ENCODE measurements at places on chromosomes 2 and 18.

DNA sequence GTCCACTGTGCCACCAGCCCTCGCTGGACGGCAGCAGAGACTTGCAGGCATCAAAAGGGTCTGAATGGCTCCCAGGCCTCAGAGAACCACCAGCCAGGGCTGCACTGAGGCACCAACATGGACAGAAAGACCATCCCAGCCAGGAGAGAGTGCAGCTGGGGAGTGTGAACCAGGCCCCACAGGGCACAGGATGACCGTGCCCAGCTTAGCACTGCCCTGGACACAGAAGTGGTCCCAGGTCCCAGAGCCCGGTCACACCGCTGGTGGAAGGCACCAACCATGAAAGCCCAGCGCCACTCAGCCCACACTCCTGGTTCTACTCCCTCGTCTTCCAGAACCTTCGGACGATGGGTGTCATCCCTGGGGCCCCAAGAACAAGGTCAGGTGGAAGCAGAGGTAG, 20.5 kb downstream of the AQP12A start:
- DNase-seq: no peak

DNA sequence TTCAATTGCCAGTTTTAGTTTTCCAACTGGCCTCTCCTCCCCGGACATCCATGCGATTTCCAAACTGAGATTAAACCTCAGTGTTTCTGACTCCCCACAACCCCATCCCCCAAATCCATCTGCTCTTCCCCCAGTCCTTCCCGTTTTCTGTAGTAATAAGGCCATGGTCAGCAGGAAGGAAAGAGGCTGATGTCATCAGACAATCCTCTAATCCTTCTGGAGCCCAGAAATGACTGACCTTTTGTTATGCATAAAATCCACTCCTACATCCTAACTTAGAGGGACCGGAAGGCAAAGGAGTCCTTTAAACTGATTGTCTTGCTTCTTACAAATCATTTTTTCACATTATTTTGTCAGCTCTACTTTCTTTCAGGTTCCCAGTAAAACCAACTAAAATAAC, 155.8 kb downstream of the INO80D start:
- DNase-seq: peak; percentile 51

DNA sequence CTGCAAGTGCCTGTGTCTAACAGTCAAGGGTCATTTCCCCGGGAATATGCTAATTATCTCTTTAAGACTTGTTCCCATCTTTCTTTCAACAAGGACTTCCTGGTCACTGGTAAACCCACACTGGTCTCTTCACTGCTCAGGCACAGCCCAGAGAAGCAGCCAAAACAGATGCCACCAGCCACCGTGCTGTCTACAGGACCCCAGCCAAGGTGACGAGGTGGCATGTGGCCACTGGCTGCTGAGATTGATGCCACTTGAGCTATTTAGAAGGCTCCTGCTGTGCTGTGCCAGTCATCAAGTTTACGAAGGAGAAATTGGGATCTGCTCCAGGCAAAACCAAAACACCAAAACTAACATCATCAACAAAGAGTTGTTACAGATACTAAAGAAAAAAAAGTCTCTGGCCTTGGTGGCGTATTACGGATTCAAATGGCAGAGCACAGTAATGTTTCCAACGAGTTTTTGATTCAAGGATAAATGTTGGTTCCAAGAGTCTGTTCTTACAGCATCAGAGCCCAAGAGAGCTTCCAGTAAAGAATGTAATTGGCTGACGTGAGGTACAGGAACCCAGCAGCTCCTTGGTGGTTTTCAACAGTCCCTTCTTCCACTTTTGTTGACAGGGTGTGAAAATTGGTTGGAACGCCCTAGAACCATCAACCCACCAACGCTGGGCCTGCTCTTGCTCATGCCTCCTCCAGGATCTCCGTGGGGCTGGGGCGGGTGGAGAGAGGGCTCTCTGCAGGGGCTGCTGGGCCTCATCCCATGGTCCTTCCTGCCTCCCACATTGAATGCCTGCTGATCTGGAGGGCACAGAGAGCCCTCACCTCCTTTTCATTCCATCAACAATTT, 63.7 kb upstream of the ZCCHC2 start:
- DNase-seq: no peak

- no peak for DNase-seq
Observed at GRCh38 chr18:56481751-56482150, 156.6 kb downstream of the TXNL1 start.

GRCh38 chr2:179263015-179263414, 1.6 kb downstream of the SESTD1 start:
- DNase-seq: peak; percentile 90

DNA sequence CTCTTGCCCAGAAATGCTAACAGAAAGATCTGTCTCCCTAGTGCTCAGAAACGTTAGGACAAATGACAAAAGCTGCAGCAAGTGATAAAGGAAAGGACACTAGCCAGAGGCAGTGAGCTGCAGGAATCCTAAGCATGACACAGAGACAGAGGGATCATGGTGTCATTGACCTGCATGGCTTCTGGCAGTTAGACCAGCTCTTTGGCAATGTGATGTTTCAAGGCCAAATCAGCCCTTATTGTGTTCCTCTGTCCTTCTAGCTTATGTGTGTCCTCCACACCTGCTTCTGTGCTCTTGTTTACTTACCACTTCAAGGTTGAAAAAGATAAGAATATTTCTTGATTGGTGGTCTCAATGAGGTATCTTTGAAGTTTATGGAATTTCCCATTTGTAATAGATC, 120.8 kb downstream of the RHBDD1 start:
- DNase-seq: no peak

DNA sequence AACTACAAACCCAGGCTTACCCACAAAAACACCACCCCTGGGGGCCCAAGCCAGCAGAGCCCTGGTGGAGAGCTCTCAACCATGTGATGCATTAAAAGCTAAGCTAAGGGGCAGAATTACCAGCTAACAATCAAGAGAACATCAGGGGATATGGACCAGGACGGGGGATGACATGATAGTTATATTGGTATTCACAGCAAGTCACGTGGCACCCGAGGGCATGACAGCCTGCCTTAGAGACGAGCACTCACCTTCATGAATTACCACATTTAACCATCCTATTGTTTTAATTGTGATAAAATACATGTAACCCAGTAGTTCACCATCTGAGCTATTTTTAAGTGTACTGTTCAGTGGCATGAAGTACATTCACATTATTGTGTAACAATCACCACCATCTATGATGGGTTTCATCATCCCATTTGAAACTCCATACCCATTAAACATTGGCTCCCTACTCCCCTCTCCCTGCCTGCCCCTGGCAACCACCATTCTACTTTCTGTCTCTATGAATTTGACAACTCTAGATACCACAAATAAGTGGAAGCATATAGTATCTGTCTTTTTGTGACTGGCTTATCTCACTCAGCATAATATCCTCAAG, 245.6 kb downstream of the ANAPC1 start:
- peak; percentile 9 for DNase-seq

GRCh38 chr18:72869226-72870185, 1.7 kb upstream of the NETO1 start:
- DNase-seq: no peak

- no peak for DNase-seq
Observed at GRCh38 chr18:23189768-23190661, 54.7 kb downstream of the CABLES1 start.

GRCh38 chr2:231682603-231683291, 25.6 kb upstream of the PTMA start:
- no peak for DNase-seq

DNA sequence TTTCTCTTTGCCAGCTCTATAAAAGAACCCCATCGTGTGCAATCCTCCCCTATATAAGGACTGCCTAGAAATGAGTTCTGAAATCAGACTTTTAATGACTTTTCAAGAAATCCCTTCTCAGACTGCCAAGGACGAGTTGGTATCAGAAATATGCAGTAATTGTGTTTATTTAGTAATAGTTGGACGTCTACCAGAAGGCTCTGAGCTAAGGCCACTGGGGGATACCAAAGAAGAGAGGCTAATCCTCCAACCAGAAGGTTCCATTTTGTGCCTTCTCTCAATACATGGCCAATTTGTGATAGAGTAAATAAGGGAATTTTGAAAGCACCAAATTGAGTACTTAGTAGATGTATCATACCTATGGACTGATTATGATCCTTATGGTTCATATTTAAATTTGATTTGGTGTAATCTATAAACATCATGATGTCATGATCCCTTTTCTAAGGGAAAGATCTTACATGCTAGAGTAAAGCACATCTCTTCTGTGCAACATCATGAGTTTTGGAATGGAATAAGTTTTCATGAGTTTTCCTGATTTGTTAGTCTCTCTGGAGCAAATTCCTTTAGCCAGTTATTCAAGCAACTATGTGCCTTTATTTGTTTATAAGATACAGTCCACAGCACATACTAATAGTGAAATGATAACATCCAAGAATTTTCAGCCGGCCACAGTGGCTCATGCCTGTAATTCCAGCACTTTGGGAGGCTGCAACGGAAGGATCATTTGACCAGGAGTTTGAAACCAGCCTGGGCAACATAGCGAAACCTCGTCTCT, 82.2 kb upstream of the LTBP1 start:
- DNase-seq: peak; percentile 83

DNA sequence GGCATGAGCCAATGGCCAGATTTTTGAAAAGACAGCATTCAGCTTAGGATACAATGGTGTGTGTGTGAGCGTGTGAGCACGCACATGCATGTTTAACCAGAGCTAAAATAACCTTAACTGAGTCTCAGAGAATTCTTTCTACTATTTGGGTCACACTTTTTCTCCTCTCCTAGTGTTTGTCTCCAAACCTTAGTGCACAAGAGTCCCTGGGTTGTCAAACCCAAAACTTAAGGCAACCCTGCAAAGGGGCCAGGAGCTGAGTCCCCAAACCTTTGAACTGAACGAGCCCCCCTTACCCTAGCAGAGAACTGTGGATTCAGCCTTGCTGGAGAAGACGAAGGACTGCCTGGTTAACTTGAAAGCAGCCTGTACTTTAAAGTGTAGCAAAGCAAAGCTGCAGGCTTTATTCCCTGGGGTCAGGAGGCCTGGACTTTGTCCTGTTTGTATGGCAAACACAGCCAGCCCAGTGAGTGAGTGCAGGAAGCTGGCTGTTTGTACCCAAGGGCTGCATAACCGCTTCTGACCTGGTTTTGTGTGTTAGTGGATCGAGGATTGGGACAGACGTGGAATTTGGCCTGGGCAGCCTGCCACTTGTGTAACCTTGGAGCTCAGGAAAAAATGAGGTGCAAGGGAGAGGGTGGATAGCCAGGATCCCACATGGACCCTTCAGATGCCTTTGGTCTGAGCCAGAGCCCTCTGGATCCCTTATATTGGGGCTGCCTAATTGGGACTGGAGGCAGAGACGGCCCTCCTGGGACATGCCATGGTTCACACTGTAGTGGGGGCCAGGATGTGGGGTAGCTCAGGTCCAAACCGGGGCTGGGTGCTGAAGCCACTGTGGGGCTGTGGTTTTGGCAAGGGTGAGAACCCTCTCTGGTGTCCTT, 6.4 kb upstream of the PSMD1 start:
- no peak for DNase-seq

DNA sequence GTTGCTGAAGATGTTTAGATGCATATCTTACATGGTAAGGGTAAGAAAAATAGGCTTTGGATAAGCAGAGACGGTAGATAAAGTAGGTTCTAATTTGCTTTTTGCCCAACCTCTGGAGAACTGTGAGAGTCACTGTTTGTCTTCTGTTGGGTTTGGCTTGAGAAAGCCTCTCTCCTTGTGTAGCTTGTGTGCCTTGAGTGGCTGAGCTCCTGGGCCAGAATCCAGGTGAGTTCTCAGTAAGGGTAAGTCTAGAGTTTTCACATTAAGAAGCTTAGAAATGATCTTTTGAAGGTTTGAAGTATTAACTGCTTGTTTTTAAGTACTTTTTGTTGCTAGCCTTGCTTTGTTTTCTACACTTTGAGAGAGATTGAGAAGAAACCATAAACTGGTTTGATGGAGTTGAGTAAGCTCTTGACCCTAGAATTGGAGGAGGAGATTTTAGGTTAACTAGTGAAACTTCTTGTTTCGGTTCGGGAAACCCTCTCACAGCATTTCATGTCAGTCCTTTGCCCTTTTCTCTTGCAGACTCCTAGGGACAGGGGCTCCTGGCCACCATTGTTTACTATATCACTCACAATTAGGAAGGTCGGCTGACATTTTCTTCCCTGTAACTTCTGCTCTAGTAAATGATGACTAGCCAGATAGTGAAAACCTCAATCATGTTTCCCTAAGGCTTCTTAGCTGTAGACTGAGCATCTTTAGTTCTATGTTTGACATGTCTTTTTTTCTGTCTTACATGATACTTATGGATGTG, 26.0 kb downstream of the MAP4K4 start:
- no peak for DNase-seq

GRCh38 chr18:26706911-26707351, 158.6 kb downstream of the AQP4 start:
- DNase-seq: peak; percentile 75

Data from cardiac fibroblast (primary cell).